ENCODE measurements at places on chromosomes 5 and 9.

GRCh38 chr9:75455444-75455921, 367.2 kb downstream of the OSTF1 start:
- no peak for DNase-seq

DNA sequence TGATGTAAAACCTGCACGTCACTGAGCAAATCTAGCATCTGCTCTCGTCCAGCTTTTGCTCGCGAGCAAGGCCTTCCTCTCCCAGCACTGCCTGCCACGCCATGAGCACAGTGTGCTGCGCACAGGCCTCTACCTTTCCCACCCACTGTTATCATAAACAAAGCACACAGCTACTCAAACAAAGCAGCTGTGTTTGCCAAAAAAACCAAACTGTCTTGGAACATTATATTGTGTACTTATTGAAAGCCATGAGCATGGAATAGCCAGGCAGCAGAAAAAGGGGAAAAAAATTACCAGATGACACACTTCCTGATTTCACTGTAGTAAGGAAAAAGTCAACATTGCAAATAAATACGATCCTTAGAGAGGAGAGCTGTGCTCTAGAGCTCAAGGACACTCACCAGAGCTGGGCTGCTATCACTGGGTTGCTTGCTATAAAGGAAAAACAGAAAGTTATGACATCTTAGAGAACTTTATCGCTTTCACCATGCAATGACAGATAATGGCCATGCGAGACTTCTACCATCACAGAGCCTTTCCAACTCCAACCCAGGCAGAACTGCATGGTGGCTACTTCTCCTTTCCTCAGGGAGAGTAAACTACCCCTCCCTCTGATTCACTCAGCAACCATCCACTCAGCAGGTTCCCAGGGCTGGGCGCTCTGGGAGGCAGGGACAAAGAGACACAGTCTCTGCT, 69.6 kb downstream of the EPB41L4B start:
- no peak for DNase-seq

DNA sequence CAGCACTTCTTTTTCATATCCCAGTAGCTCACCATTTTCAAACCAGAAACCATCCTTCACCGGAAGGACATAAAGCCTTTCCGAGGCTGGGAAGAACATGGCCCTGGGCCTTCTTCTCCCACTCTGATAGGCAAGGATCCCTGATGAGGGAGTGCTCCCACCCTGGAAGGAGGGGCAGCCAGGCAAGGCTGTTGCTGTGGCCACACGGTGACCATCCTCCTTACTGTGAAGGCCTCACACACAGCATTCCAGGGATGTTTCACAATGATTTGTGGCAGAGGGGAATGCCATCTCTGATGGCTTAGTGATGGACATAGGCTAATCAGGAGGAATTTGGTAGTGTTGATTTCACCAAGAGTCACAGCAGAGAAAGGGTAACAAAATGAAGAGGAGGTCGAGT, 130.7 kb downstream of the ADAMTS12 start:
- DNase-seq, result no peak

DNA sequence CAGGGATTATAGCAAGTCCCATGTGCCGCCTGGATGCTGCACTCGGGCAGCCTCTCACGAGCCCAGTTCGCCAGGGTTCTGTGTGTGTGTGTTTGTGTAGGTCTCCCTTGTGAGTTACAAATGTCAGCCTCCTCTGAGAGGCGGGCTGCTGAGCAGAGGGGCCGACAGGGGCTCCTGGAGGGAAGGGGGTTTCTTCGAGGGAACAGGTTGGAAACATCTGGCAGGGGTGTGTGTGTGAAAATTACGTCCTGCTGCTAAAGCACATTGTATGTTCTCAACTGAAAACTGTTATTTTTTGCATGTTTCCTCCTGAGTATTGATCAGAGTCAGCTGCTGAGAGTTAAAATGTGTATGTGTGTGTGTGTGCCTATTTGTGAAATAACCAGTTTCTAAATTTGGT, 9.7 kb downstream of the GALNT10 start:
- no peak for DNase-seq

DNA sequence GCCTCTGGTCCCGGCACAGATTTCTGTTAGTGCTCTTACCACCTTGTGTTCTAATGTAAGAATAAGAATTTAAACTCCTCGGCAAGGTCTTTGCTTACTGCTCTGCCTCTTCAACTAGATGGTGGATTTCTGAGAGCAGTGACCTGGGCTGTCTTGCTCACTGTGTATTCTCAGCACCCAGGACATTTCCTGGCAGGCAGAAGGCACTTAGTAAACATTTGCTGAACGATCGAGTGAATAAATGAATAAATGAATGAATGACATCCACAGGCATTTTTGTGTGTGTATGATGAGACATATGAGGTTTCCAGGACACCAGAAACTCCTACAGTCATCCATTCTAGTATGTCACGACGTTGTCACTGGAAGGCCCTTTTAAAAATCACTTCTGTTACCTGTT, 143.2 kb downstream of the BOD1 start:
- DNase-seq, result no peak

GRCh38 chr5:74311961-74312360, 328.6 kb downstream of the ENC1 start:
- no peak for DNase-seq

- no peak for DNase-seq
Measured at GRCh38 chr9:1434052-1434767, 384.1 kb downstream of the DMRT2 start.

DNA sequence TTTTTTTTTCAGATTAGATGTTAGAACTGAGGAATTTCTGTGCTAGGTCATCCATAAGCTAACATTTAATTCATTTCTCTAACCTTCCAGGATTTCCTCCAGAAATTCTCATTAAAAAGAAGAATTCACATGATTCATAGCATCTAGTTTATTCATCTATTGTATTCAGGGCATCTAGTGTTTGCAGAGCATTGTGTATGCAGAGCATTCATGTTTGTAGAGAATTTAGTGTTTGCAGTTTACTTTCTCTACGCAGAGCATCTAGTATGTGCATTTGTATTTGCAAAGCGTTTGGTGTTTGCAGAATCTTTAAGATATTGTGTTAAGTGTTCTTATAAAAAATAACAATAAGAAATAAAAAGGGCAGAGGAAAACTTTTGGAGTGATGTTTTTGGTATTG, 491.1 kb downstream of the MTRR start:
- DNase-seq, result no peak

DNA sequence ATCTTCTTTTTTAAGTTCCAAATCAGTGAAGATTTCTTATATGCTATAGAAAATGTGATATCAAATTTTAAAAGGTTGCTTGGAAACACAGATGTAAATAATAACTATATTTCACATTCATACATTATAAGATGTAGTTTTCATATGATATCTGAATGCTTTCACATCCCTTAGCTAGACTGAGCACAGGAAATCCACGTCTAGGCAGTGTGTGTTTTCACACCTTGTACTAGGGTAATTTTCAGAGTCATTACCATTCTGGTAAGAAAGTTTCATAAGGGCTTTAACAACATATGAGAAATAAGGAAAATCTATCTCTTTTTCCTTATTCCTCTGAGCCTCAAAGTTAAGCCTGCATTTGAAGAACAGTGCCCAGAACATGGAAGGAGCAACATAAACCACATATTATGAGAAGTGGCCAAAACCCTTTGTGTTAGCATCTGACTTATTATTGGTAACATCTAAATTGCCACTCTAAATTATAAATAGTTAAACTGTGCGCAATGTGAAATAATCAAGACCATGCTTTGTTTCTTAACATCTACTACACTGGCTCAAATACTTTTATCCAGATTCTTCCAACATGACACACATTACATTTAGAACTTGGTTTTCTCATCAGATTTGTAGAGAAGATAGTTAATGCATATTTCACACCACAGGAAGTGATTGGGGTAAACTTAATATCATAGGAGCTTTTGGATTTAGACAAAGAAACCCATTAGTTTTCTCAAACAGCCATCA, 113.3 kb downstream of the PPP2R2B start:
- DNase-seq, result no peak

GRCh38 chr9:20996809-20997208, 34.6 kb downstream of the HACD4 start:
- no peak for DNase-seq

DNA sequence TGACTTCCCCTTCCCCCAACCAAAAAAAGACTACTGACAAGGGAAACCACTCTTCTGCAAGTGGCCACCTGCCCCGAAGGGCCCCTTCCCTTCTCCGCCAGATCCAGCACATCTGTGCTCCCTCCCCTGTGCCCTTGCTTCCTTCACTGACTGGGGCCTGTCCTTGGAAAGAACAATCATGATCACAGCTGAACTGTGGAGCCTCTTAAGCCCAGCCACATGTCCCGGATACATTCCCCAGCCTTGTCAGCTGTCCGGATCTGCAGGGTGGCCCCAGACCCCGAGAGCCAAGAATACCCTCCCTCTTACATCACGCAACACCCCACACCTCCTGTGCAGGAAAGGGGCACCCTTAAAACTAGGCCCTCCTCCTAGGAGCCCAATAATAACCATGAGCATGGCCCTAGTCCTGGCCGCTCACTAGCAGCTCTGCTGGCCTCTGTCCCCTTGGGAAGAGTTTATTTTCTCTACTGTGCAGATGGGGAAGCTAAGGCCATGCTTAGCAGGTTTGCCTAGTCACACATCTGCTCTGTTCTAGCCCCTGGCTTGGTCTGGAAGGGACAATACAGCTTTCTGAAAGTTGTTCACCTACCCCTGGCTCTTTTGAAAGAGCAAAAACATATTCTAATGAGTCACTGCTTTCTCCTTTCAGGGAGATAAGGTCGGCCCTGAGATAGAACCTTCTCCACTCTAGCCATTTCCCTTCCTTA, 3.8 kb downstream of the SPRY4 start:
- no peak for DNase-seq

GRCh38 chr5:119112151-119112550, 41.3 kb downstream of the DMXL1 start:
- no peak for DNase-seq

- DNase-seq, result no peak
Measured at GRCh38 chr9:132218208-132218607, 56.4 kb downstream of the NTNG2 start.

GRCh38 chr5:135650081-135650480, 71.3 kb upstream of the CXCL14 start:
- DNase-seq, result no peak

DNA sequence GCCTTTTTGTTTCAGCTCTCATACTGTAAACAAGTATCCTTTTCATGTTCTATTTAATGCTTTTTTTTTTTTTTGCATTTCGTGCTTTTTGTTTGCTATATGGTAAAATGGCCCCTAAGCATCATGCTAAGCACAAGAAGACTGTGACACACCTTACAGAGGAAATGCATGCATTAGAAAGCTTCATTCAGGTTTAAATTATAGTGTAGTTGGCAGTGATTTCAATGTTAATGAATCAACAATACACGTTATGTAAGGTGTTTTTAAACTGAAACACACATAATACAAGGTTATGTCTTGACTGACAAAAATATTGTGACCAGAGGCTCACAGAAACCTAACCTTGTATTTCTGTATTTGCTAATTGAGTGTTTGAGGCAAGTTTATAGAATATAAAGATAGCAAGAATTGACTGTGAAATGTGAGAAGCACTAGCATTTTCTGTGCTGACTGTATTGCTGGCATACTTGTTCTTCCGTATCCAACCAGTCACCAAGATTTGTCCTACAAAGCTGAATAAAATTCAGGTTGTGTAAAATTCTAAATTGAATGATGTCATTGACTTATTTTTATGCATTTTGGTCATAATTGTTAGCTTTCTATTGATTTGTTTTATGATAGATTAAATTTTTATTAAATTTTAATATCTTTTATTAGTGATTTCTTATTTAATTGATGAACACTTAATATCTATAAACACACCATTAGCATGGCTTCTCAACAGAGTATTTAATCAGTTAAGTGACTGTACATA, 4.1 kb downstream of the CFAP95 start:
- DNase-seq, result no peak

- DNase-seq, result no peak
Measured at GRCh38 chr9:135517407-135517822, 3.8 kb upstream of the LCN1 start.

DNA sequence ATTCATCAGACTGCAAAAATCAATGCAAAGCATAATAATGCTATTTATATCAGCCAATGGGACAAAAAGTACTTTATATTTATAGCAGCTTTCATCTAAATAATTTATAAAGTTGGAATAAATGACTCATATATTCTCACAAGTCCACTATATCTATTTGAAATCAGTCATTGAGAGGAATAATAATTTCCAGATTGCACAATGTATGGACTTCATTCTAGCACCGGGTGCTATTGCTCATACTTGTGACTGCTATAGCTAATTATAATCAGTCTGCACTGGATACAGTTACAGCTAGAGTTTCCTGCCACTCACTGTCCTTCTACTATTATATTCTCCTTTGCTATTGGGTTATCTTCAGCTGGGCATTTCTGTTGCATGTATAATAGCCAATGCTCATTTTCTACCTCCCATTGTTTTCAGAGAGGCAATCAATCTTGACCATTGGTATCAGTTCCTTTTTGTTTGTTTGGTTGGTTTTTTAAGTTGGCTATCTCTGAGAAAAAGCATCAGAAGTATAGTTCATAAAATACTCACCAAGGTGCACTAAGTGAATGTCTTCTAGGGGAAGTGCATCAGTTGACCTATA, 1.9 kb downstream of the CDH18 start:
- no peak for DNase-seq

DNA sequence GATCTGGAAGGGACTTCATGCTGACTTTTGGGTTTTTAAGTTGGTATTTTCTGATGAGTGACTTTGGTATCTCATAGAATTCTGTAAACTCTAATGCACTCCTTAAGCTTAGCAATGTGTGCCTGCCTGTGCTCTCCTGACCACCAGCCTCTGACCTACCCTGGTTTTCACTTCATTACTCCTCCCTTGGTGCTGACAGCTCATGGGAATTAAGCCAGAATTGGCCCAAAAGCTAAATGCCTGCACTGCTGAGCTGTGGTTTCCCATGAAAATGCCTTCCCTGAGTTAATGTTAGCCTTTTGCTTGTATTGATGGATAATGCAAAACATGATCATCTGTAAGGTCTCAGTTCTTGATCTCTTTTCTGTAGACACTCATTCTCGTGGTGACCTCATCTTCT, 308.0 kb downstream of the DOCK8 start:
- no peak for DNase-seq

DNA sequence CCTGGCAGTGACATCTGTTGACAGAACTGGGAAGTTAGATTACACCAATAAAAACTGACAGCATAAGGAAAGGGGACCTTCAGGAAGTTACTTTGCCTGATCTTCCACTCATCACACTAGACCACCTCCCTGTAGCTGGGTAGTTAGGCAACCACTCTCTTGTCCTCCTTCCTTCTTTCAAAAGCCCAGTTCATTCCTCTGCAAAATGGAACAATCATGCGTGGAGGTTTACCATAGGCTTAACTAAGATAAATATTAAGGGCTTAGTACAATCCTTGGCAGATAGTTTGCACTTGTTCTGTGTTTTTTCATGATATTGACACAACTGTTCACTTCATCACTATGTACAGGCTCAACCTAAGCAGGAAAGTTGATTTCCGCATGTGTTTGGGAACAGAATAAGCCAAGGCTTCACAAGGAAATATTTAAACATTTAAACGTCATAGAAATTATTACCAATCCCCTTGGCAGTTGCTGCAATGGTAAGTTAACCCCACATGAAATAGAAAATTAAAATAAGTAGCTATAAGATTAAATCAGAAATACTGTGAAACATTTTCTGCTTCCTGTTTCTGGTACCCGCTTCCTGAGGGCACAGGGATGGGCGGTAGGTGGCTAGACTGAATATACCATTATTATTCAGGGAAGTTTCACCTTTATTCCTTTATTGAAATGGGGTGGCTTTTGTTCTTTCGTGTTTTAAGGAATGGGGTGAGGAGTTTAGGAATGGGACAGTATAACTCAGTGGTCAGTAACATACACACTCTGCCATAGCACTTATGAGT, 9.9 kb upstream of the PTGER4 start:
- no peak for DNase-seq
